Calu3 (cell line): ENCODE measurements at places on chromosomes 1 and 21.

DNA sequence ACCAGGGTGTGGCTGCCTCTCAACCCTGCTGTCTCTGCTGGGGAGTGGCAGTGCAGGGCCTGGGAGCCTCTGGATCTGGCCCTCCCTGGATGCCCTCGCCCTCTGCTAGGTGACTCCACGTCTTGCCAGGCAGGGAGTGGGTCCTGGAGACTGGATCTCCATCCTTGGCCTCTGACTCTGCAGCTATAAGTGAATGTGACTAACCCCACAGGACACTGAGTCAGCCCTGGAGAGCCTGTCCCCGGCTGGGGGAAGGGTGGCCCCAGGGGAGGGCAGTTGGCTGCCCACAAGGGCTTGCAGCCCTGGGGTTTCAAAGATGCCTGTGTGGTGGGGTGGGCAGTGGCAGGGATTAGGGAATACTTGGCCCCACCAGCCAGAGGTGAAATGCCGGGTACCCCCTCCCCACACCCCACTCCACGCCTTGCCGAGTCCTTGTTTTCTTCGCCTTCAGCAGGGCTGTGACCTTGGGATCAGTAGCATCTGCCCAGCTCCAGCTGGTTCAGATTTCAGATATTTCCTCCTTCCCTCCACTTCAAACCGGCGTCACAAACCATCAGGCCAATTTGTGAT, 1.9 kb upstream of the MYBPH start:
- no peak for DNase-seq

DNA sequence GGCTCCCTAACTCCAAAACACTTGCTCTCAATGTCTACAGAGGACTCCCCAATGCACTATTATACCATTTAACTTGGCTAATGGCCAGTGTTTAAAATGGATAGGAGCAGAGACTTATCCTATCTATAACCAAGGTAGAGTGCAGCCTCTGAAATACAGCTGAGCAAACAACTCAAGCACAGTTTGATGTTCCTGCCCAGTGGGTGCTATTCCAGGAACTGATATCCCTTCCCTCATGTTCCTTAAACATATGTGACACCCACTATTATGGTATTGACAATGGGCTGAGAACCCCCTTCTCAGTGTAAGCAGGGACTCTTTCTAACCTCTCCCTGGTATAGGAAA, 51.7 kb downstream of the SH3GLB1 start:
- DNase-seq, result no peak

GRCh38 chr1:113859478-113860175, 11.9 kb downstream of the PTPN22 start:
- no peak for DNase-seq

DNA sequence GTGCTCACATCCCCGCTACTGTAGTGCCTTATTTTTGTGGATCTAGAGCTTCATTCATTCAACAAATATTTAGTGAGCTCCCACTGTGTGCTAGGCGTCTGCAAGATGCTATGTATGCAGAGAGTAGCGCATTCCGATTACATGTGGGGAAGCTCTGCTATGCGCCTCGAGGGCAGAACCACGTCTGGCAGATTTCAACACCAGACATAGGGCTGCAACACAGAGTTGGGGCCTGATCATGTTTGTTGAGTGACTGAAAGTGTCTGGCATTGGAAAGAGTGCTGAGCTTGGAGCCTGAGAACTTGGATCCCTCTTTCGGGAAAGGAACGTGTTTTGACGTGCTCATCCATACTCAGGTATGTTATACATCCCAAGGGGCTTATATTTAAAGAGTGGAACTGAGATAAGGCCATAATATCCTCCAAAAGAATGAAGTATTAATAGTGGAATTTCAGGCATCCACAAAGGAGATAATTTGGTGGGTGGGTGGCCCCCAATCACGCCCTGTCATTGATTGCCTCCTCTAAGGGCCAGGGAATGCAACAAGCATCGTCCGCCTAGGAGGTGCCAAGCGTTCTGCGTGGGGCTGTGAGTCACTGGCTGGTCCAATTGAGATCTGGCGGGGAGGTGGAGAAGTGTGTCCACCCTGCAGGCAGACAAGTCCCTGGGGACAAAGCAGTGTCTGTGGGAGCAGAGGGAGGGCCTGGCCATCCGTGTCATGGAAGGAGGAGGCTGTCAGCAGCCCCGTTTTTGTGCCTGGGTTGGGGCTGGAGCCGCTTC, 62.8 kb upstream of the ZBTB40 start:
- DNase-seq, result no peak

- no peak for DNase-seq
Observed at GRCh38 chr1:17819129-17819802, 64.1 kb downstream of the ACTL8 start.

DNA sequence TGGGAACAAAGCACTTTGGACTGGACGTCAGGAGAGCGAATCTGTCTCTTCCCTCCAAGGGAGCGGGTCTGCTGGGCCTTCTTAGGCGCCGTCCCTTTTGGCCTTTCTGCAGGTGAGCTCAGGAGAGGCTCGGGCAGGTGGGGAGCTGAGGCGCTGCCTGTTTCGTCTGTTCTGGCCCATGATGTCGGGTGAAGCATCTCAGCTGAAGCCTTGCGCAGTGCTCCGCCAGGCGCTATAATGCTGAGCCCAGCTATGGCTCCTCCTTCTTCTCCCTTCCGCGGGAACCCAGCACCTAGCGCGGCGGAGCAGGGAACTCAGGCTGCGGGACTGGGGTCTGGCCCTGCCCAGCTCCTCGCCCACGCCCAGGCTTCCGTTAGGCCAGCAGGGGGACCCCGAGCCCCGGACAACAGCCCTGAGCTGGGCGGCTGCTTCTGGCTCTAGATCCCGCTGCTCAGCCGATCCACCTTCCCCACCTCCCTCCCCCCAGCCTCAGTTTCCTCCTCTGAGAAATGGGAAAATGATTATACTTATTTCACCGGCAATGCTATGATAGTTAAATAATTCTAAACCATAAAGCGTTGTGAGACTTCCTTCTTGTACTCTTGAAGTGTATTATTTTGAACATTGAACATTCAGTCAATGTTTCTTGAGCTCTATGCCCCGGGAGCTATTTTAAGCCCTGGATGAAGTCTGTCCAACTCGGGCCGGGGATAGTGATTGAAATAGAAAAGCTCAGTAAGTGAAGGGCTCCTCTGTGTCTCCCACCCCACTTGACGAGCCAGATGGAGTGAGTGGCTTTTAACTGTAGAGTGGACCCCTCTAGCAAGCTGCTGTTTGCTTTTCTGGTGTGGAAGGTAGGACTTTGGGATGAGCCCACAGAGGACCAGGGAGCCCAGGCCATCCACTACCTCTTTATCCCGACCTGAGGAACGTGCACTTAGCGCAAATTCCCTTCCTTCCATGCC, 9.6 kb upstream of the ADORA1 start:
- peak; percentile 92 for DNase-seq
